Osteocyte (in vitro differentiated cells): ENCODE measurements at places on chromosomes 13 and 19. TPM values are rescaled to one million over a fixed set of nuclear protein-coding genes. Genes with fewer than 3 reads are reported as not detected.

- H3K36me3 ChIP-seq = no peaks in the 10 kb centered on the region
- H3K27ac ChIP-seq = no peak overlapping the region
- no peak for DNase-seq
- no peak overlapping the region for H3K4me3 ChIP-seq
These were observed 146.7 kb downstream of the SOX1 start for GRCh38 chr13:112213467-112214255.

GRCh38 chr13:106038752-106039151, 496.7 kb downstream of the EFNB2 start:
- H3K4me3 ChIP-seq = no peak overlapping the region
- no peaks in the 10 kb centered on the region for H3K27me3 ChIP-seq
- DNase-seq = no peak
- H3K27ac ChIP-seq = peak overlapping the region; percentile 65
- peaks cover 17% of the 10 kb centered on the region for H3K4me1 ChIP-seq

- DNase-seq = no peak
- no peaks in the 10 kb centered on the region for H3K4me1 ChIP-seq
- H3K27ac ChIP-seq = no peak overlapping the region
- H3K4me3 ChIP-seq = no peak overlapping the region
- H3K27me3 ChIP-seq = peaks cover 15% of the 10 kb centered on the region
These were observed 202.1 kb downstream of the OXGR1 start for GRCh38 chr13:96792188-96792587.

- no peaks in the 10 kb centered on the region for H3K27me3 ChIP-seq
- no peak overlapping the region for H3K4me3 ChIP-seq
- DNase-seq = no peak
- no peak overlapping the region for H3K27ac ChIP-seq
These were observed 295.2 kb downstream of the DCLK1 start for GRCh38 chr13:35835989-35836388.

DNA sequence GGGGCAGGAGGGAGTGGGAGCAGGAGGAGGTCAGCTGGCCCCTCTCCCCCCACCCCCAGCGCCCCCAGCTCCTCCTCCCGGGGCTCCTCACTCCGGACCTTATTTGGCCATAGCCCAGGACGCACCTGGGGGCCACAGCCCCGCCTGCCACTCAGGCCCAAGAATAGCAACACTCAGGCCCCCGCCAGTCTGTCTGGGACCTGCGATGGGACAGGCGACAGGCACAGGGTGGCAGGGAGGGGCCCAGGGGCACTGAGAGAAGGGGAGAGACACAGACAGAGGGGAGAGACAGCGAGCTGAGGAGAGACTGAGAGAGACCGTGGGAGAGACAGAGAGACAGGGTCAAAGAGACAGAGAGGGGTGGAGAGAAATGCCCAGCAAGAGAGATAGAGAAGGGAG, 10.2 kb downstream of the JOSD2 start:
- H3K4me1 ChIP-seq = no peaks in the 10 kb centered on the region
- peaks cover 8% of the 10 kb centered on the region for H3K27me3 ChIP-seq
- H3K36me3 ChIP-seq = peaks cover 3% of the 10 kb centered on the region
- no peak overlapping the region for H3K27ac ChIP-seq

DNA sequence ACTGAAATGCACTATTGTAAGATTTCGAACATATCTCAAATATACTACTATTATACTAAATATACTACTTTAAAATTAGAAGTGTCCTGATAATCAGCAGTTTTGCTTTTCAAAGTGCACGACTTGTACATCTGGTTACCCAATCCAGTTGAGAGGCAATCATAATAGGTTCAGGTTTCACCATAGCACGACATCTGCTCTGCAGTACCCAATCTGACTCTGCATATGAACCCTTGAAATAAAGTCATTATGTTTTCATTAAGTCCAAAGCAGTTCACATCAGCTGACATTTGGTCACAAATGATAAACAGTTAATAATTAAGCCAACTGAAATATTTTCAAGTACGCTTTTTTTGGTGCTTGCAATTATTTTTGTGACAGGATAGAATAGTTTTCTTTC, 90.6 kb downstream of the PCDH9 start:
- H3K4me3 ChIP-seq = no peak overlapping the region
- no peaks in the 10 kb centered on the region for H3K36me3 ChIP-seq
- no peak overlapping the region for H3K27ac ChIP-seq
- no peak for DNase-seq
- no peaks in the 10 kb centered on the region for H3K27me3 ChIP-seq

DNA sequence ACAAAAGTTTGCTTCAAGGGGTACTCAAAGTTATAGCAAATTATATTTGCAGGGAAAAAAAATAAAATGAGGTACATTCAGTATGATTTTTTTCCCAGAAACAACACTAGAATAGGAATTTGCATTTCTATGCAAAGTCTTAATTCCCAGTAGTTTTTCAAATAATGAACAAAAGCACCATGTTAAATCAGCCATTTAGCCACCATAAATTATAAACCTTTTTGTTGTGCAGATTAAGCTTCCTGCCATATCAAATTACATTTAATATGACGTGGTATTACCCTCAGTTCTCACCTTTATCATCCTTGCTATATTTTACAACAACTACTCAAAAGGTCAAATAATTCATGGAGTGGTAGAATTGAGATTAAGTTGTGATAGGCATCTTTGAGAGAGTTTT, 136.6 kb upstream of the FRY start:
- no peaks in the 10 kb centered on the region for H3K36me3 ChIP-seq
- H3K27me3 ChIP-seq = no peaks in the 10 kb centered on the region
- peaks cover 33% of the 10 kb centered on the region for H3K4me1 ChIP-seq
- H3K4me3 ChIP-seq = no peak overlapping the region

DNA sequence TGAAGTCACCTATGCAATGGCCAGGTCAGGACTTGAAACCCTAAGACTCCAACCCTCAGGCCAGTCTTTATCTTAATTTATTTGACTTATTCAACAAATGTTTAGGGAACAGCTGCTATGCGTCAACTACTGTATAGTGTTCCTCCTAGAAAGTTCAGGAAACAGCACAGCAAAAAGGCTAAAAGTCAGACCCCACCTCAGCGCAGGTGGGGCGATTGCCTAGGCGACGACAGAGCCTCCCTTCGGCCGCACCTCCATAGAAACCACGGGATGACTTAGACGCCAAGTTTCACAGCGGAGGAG, 502 bp downstream of the VRK3 start:
- peak overlapping the region; percentile 100 for H3K27ac ChIP-seq
- no peak for DNase-seq
- H3K36me3 ChIP-seq = no peaks in the 10 kb centered on the region
- peak overlapping the region; percentile 100 for H3K4me3 ChIP-seq
- H3K27me3 ChIP-seq = no peaks in the 10 kb centered on the region

- H3K27me3 ChIP-seq = no peaks in the 10 kb centered on the region
- H3K27ac ChIP-seq = no peak overlapping the region
- no peaks in the 10 kb centered on the region for H3K36me3 ChIP-seq
- no peak for DNase-seq
These were observed 471.7 kb downstream of the EFNB2 start for GRCh38 chr13:106063591-106064313.

DNA sequence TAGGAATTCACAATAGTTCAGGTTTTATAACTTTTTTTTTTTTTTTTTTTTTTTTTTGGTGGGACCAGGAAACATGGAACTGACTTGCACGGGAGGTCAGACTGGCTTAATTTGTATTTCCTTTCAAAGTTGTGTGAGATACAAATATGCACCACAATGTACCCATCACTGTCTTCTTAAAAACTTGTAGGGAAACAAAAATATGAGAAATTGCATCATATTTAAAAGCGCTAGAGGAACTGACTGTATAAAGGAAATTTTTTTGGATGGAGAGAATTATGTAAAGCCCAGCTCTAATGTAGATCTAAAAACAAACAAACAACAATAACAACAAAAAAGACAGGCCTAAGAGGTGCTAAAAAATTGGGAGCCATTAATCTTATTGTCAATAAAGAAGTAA, 246.5 kb downstream of the DCT start:
- no peak for DNase-seq
- H3K36me3 ChIP-seq = peaks cover 10% of the 10 kb centered on the region
- peak overlapping the region; percentile 51 for H3K4me3 ChIP-seq
- peak overlapping the region; percentile 95 for H3K27ac ChIP-seq

- peaks cover 6% of the 10 kb centered on the region for H3K27me3 ChIP-seq
- no peak for DNase-seq
- no peak overlapping the region for H3K27ac ChIP-seq
- no peaks in the 10 kb centered on the region for H3K4me1 ChIP-seq
- no peaks in the 10 kb centered on the region for H3K36me3 ChIP-seq
These were observed 1014.9 kb upstream of the ATXN8OS start for GRCh38 chr13:69092615-69093322.

DNA sequence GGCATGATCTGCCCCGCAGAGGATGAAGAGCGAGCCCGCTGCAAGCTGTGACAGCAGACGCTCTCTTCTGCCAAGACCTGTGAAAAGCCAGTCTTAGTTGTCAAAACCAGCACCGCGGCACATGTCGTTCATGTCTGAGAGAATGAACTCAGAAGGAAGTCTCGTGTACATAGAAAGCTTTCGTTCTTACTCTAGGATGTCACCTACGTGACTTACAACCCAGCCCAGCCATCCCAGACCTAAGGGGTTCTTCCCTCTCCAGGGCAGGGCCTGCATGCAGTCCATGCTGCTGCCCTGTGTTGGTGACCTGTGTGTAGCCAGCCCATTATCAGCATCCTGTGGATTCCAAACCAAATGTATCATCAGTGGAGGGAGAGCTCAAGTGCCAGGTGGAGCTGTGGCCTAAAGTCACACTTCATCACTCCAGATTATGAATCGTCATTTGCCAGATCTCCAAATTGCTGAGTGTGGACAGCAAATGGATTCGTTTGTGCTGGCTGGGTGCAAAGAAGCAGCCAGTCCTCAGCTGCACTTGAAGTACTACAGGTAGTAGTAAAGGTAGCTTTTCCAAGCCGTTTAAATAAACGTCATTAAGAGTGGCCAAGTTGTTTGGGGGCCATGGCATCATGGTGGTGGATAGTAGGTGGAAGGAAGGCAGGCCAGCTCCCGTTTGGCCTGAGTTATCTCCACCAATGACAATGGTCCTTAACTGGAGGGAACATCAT, 73.9 kb upstream of the GPR183 start:
- H3K36me3 ChIP-seq = peaks cover 20% of the 10 kb centered on the region
- peak; percentile 69 for DNase-seq
- no peak overlapping the region for H3K27ac ChIP-seq
- H3K4me3 ChIP-seq = no peak overlapping the region

GRCh38 chr13:41919031-41919740, 41.7 kb downstream of the VWA8 start:
- peaks cover 48% of the 10 kb centered on the region for H3K4me1 ChIP-seq
- H3K36me3 ChIP-seq = peaks cover 8% of the 10 kb centered on the region
- no peak overlapping the region for H3K4me3 ChIP-seq

DNA sequence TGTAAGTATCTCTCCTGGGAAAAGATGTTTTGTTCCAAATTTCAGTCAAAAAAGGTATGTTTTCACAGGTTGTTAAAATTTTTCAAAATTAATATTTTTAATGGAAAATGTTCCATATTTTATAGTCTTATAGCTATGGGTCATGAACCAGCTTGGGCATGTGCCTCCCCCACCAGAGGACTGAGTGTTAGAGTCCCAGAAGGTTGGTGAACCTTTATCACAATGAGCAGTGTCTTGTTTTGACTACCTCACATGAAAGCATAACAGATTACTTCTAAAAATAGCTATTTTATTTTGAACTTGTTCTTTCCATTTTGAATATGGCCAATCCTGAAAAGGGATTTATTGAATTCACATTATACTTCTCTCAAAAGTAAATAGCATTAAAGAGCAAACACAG, 112.5 kb upstream of the TSC22D1 start:
- no peak overlapping the region for H3K4me3 ChIP-seq
- H3K4me1 ChIP-seq = peaks cover 16% of the 10 kb centered on the region
- H3K27me3 ChIP-seq = no peaks in the 10 kb centered on the region
- no peaks in the 10 kb centered on the region for H3K36me3 ChIP-seq
- DNase-seq = no peak

DNA sequence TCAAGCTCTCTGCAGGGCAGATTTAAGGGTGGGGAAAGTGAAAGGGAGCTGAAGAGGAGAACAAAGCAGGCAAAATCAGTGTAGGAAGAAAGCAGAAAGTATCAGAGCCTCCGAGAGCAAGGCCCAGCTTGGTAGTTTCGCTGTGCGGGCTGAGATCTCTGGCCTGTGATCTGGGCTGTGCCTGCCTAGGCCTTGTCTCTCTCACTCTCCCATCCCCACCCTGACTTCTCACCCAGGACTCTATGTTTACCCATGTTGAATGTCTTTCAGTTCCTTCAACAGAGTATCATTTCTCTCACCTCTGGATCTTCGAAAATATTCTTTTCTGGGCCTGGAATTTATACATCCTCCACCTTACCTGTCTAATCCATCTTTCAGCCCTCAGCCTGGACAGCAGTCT, 391.3 kb downstream of the FOXO1 start:
- DNase-seq = no peak
- H3K27me3 ChIP-seq = peaks cover 64% of the 10 kb centered on the region
- no peak overlapping the region for H3K27ac ChIP-seq
- no peak overlapping the region for H3K4me3 ChIP-seq

DNA sequence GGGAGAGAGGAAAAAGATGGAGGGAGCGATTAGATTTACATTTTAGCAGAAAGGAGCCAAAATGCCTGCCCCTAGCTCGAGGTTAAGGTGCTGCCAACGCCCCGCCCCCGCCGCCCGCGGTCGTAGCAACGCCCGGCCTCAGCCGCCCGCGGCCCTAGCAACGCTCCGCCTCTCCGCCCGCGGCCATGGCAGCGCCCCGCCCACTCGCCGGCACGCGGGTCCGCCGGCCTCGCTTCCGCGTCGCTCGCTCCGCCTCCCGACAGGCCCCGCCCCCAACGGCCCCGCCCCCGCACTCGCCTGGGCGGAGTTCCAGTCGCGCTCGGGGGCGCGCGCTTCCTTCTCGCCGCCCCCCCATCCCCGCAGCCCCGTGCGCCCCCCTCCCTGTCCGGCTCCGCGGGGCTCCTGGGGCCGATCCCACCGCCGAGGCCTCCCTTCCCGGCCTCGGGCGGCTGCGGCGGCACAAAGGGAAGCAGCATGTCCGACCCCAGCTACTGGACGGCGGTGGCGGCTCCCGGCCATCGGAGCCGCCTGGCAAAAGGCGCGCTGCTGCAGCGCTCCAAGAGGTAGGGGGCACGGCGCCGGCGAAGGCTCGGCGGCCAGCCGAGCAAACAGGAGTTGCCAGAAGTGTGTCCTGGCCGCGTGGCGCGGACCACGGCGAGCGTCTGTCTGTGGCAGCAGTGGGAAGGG, 20.3 kb downstream of the MAST3 start:
- H3K27ac ChIP-seq = peak overlapping the region; percentile 42
- H3K27me3 ChIP-seq = no peaks in the 10 kb centered on the region
- peak; percentile 95 for DNase-seq
- H3K4me3 ChIP-seq = peak overlapping the region; percentile 76
- no peaks in the 10 kb centered on the region for H3K36me3 ChIP-seq

GRCh38 chr19:19345232-19345631, 24.6 kb downstream of the MAU2 start:
- no peaks in the 10 kb centered on the region for H3K27me3 ChIP-seq
- no peaks in the 10 kb centered on the region for H3K4me1 ChIP-seq
- peaks cover 32% of the 10 kb centered on the region for H3K36me3 ChIP-seq
- no peak overlapping the region for H3K27ac ChIP-seq
- DNase-seq = no peak

Gene HSPB6
- 0.37 and 0.64 TPM in 2 replicates for total RNA-seq

Gene TUBA3C
- total RNA-seq = not detected in 2 replicates

Gene CYP2A6
- not detected in 2 replicates for total RNA-seq

Gene ZSWIM4
- 14.0 and 15.1 TPM in 2 replicates for total RNA-seq

Gene ANGPTL8
- not detected in 2 replicates for total RNA-seq

Gene ZNF91
- total RNA-seq = 29.9 and 31.7 TPM in 2 replicates

Gene ZNF208
- total RNA-seq = not detected in 2 replicates

Gene LILRA1
- total RNA-seq = not detected in 2 replicates

Gene RRAS
- total RNA-seq = 67.4 and 67.7 TPM in 2 replicates

Gene SLAIN1
- total RNA-seq = 0.16 TPM in 1 of 2 replicates, not detected in the other

Gene NLRP12
- total RNA-seq = not detected in 2 replicates

Gene LILRB2
- total RNA-seq = not detected in 2 replicates
